ENCODE measurements at places on chromosomes 5 and 9. TPM values are rescaled to one million over a fixed set of nuclear protein-coding genes. Genes with fewer than 3 reads are reported as not detected.

The DNM1 gene
- 123 TPM for polyA plus RNA-seq

The GABRA6 gene
- polyA plus RNA-seq: not detected

The ANKRA2 gene
- polyA plus RNA-seq: 34.8 TPM

The TMEM203 gene
- polyA plus RNA-seq: 40.2 TPM

The RASGRF2 gene
- polyA plus RNA-seq: 1.8 TPM

The SLC6A3 gene
- 0.24 TPM for polyA plus RNA-seq

The PRDM9 gene
- not detected for polyA plus RNA-seq

The PSD2 gene
- polyA plus RNA-seq: 2.6 TPM

The AGXT2 gene
- 74.1 TPM for polyA plus RNA-seq

The CER1 gene
- 0.89 TPM for polyA plus RNA-seq

The COL15A1 gene
- polyA plus RNA-seq: 30.3 TPM

The SCGB3A2 gene
- not detected for polyA plus RNA-seq

The CCL28 gene
- 2.8 TPM for polyA plus RNA-seq

The TPRN gene
- 16.4 TPM for polyA plus RNA-seq

The EIF4E1B gene
- polyA plus RNA-seq: 0.09 TPM

The ROR2 gene
- 17.4 TPM for polyA plus RNA-seq

The WASHC1 gene
- polyA plus RNA-seq: 24.2 TPM

The SNCAIP gene
- polyA plus RNA-seq: 28.8 TPM

The ADAMTS13 gene
- polyA plus RNA-seq: 11.5 TPM

The CEP120 gene
- polyA plus RNA-seq: 23.5 TPM

The C5orf63 gene
- 13.5 TPM for polyA plus RNA-seq

Measured in renal cortex interstitium (tissue), 15 donors.